ENCODE measurements at places on chromosomes 2 and 18.
A peak's percentile ranks its signal among the peaks of the same experiment; 100 is the strongest.

DNA sequence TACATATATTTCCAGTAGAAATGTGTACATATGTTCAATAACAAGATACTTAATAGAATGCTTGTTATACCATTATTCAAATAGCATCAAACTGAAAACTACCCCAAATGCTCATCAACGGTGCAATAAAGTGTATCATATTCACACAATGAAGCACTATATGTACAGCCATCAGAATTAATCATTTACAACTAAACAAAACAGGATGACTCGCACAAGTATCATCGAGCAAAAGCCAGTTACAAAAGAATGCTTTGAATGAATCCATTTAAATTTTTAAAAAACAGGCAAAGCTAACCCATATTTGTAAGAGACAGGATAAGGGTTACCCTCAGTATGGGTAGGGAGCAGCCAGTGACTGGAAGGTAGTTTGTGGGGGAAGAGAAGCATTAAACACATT, 132.8 kb upstream of the PDE1A start:
- peak; percentile 31 for DNase-seq

DNA sequence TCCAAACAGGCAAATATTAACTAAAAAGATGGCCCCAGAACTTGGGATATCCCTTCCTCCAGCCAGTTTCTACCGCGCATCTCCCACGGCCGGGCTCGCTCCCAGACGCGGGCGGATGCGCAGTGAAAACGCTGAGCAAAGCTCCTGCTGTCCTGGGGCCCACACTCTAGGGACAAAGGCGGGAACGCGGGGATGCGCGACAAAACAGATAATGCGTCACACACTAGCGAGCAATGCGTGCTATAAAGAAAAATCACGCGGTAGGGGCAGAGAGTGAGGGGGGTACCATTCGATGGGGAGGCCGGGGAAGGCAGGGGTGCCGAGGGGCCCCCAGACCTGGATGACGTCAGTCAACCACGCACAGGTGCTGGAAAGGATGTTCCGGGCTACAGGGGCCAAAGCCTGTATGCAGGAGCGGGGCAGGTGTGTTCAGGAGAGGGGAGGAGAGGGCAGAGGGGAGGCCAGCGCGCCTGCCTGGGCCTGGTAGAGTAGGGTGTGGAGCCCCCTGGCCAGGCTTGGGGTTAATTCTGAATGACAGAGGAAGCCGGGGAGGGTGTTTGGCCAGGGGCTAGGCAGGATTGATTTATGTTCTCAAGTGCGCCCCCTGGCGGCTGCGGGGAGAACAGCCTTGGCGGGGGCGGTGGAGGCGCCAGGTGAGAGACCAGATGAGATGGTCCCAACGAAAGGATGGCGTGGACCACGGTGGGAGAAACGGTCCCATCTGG, 14.9 kb upstream of the ITM2C start:
- no peak for DNase-seq

DNA sequence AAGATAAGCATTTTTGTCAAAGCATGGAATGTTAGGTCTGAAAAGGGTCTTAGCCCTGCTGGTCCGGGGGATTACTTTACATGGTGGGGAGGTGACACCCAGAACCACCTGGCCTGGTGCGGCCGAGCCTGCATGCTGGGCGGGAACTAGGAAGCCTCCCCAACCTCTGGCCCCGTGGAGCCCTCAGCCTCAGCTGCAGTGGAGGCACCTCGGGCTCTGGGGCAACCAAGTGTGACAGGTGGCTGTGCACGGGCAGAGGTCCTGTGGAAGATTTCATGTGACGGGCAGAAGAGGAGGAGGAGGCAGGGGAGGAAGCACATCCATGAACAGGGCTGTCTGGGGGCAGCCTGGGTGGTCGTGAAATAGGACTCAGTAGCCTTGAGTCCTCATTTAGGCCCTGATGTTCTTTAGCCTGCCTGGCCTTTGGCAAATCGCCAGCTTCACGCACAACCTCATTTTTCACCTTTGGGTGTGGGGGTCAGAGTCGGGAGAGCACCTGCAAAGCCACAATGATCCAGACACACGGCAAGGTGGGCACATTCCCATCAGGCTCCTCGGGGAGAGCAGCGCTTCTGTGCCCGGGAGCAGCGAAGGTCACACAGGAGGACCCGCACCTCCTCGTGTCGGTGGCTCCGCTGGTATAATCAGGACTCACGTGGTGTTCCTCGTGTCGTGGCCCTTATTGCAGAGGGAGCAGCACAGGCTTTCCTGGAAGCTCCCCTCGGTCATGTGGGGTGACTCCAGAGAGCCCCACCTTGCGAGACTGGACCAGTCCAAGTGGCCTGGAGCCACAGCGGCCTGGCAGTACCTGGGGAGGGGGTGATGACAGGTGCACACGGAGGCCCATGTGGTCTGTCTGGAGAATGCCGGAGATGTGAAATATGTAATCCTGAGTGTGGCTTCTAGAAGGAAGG, 13.9 kb downstream of the CNDP2 start:
- DNase-seq, result no peak

GRCh38 chr2:5125017-5125730, 567.0 kb upstream of the SOX11 start:
- DNase-seq, result no peak

DNA sequence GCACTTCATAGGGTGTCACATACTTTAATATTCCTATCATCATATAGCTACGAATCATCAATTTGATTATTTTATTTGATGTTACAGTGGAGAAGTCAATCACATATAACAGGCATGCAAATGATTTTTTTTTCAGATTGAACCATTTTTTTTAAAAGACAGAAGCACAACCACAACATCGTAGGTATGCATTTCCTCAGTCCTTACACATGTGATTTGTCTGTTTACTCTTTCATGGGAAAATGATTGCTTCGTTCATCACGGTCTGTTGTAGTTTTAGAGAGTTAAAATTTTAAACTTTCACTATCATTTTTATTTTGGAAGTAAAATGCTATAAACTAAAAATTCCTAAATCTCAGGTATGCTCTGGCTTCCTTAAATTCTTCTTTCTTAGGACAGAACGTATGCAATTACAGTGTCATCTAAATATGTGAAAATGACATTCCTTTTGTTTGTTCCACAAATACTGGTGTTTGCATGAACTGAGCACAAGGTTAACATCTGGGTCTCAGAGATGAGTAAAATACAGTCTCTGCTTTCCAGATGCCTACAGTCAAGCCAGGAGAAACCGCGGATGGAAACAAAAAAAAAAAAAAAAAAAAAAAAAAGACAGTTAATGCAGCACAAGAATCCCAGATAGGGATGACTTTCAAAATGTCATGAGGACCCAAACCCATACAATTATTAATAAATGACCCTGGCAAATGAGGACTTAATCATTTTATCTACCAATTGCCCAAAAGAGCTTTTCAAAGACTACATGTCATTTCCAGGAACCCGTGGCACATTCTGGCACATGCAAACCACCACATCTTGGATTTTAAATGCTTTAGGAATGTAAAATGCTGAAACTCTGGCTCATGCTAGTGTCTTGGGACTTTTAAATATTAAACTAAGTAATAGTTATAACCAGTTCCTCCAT, 201.2 kb downstream of the LRP1B start:
- no peak for DNase-seq

GRCh38 chr2:28047681-28048080, 157.2 kb downstream of the BABAM2 start:
- DNase-seq, result peak; percentile 67

GRCh38 chr18:25595274-25596060, 243.5 kb upstream of the ZNF521 start:
- DNase-seq, result no peak

DNA sequence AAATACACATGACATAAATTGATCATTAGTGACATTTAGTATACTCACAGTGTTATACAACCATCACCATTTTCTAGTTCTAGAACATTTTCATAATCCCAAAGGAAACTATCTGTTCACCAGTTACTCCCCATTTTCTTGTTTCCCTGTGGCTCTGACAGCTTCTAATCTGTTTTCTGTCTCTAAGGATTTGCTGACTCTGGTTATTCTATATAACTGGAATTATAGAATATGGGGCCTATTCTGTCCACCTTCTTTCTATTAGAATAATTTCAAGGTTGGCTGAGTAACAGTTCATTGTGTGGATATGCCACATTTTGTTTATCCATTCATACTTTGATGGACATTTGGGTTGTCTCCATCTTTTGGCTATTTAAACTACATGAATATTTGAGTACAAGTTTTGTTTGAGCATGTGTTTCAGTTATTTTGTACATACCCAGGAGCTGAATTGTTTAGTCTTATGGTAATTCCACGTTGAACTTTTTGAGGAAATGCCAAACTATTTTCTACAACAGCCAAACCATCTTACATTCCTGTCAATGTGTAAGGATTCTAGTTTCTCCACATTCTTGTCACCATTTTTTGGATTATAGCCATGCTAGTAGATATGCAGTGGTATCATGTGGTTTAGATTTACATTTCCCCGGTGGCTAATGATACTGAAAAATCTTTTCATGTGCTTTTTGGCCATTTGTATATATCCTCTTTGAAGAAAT, 20.5 kb downstream of the KIAA1328 start:
- DNase-seq, result peak; percentile 52

DNA sequence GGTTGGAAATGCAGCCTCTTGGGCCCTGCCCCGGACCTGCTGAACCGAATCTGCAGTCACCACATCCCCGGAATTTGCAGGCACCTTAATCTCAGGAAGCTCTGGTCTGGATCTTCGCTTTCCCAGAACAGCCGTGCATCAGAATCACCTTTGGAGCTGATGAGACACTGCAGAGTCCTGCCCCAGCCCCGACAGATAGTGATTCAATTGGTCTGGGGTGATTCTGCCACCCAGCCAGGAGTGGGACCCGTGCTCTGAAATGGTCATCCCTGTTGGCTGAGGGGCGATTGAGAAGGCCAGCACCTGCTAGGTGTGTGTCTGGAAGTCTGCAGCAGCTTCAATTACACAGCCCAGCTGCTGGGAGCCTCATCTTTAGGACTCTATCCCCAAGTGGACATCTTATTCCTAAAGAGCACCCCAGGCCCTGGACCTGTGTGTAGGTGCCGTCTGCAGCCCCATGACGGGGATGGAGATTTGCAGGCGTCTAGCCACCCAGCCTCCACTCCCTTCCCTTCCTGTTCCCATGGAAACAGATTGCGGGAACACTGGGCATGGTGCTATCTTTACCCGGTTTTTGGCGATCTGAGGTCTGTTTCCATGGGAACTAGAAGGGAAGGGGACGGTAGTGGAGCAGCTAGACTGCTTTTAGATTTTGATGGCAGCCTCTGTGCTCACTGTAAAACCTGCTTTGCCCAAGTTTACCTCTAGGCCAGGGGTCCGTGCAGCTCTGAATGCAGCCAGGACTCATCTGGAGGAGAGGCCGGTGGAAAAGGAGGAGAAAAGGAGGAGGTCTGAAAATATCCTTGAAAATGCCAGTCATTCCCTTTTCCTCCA, 156.1 kb downstream of the LDLRAD4 start:
- DNase-seq, result no peak

- DNase-seq, result no peak
Measured at GRCh38 chr2:239747771-239748170, 277.4 kb downstream of the NDUFA10 start.

GRCh38 chr2:32614084-32614483, 13.8 kb upstream of the TTC27 start:
- DNase-seq, result no peak

DNA sequence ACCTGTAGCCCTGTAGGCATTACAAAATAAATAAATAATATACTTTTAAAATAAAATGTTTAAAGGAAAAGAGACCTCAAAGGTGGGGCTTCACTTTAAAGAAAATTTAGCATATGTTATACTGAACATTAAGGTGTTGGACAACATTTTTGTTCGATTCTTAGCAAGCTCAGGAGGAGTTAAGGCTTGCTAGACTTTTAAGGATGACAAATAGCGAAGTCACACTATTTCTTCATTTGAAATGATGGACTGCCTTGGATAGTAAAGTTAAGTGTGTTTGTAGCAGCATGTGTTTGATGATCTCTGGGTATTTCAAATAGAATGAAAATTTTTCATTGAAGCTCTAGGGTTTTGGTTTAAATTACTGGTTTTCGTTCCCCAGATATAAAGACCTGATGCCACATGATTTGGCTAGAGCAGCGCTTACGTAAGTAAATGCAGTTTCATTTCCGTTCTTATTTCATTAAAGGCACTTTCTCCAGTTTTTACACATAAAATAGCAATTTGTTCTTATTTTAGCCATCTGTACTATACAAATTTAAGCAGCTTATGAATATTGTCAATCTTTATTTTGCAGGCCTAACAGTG, 24.9 kb downstream of the HADHB start:
- DNase-seq, result no peak

DNA sequence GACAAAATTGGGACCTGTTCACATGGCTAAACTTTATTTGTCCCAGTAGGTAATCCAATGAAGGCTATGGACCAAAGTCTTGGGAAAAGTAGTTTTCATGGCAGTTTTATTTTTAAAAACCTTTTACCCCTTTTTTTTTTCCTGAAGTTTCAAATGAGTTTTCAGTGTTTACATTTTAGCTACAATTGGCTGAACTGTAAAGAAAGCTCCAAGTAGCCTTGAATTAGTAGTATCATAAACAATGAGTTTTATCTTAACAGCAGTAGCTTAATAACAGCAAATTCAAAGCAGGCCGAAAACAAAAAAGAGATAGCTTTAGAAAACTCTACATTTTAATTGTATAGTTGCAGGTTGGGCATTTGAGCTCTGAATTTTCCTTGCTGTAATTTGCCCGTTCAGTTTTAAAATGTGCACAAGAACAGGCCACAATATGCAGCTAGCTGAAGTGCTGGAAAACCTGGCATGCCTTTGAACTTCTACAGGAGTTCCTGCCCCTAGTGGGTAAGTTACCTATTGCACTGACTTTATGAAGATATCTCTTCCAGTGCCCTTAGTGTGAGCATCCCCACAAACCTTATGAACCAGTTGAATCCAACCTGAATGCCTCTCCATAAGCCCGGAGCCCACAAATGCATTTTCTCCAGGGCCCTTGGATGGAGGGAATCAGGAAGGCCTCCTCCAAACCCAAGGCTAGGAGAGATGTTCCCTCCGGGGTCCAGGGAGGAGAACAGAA, 106.7 kb downstream of the XRCC5 start:
- no peak for DNase-seq

DNA sequence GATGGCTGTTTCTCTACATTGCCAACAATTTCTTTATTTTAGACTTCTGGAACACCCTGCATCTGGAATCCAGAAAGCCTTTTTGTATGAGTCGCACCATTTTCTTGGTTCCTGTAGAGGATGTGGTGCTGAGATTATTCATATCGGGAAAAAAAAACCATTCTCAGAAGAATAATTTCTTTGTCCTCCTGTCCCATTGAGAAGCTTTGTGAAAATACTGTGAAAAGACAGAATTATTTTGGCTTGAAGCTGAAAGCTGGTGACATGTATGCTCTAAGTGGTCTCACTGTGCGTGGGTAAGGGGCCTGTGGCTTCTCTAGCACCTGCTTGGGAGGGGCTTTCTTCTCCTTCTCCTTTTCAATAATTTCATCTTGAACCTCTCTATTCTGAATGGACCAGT, 138.4 kb downstream of the FAM210A start:
- DNase-seq, result no peak

DNA sequence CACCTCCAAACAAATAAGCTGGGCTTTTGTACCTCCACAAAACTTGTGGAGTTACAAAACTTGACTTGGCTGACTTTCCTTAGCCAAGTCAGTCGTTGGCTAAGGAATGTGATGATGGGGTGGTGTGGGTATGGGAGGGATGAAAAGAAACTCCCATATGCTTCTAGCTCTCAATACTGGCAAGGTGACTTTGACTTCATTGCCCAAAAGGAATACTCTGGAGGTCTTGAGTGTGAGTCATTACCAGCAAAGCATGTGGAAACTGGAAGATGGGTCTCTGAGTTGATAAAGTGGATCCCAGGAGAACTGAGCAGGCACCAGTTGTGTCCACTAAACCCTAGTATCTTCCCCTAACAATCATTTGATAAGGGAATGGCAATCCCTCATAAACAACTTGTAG, 226.7 kb downstream of the GULP1 start:
- DNase-seq, result peak; percentile 32

Measured in astrocyte of the spinal cord (primary cell).